EL (cell line): ENCODE measurements at places on chromosomes 1 and 21.

DNA sequence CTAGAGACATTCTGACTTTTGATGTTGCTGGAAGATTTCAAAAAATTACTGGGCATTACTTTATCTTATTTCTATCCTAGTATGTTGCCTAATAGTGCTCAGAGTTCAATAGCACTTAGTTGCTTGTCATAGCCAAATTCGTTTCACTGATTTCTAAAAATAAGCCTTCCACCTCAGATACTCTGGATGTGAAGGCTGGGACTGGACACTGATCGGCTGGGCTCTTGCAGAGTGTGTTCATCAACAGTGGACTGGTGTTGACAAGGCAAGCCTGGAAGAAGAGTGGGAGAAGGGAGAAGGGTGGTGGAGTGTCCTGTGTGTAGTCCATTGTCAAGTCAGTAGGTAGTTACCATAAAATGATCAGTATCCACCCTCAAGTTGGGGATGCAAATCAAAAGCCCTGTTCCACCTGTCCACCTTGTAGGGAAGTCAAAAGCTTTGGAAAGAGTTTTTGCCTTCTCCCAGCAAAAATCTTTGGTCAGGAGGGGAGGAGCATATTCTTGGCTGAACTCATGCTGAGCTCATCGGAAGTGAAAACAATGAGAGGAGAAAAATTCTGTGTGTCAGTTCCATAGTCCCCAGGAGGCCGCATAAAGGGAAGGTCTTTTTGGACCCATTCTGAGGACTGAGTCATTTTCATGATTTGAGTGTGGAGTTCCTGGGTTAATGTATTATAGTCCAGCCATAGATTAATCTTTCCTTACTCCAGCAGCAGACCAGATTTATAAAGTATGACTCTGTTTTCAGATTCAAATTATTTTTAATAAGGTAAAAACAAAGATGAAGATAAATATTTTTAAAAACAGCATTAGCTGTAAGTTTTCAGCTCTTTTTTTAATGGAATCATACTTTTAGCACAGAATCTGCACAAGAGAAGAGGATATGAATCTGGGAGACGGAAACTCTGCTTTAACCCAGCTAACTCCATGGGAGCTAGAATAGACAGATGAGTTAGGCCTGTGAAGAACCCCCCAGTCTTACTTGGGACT, 99.5 kb upstream of the BMP8A start:
- peak; percentile 92 for DNase-seq

GRCh38 chr21:42765656-42766055, 112.2 kb downstream of the PDE9A start:
- DNase-seq = no peak

DNA sequence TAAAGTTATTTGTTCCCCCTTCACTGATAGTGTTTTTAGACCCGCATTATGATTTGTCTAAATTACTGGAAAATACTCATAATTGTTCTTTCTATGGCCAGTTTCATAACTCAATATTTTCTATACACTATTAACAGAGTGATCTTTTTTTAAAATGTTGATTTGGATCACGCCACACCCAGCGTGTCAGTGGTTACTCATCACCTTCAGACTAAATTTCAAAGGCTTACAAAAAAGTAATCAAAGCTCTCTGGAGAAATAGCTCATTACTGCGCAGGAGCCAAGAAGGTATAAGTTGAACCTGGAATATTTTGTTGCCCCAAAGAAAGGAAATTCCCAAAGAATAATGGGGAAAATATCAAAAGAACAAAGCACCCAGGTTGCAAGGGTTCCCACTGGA, 104.9 kb downstream of the EVI5 start:
- DNase-seq = no peak

- DNase-seq = peak; percentile 99
Observed at GRCh38 chr1:119647734-119648619, at the start of gene ZNF697. Gene ZNF697 (minus strand): TSS chr1:119648266. CDS start chr1:119626100, 22,166 bp downstream.

DNA sequence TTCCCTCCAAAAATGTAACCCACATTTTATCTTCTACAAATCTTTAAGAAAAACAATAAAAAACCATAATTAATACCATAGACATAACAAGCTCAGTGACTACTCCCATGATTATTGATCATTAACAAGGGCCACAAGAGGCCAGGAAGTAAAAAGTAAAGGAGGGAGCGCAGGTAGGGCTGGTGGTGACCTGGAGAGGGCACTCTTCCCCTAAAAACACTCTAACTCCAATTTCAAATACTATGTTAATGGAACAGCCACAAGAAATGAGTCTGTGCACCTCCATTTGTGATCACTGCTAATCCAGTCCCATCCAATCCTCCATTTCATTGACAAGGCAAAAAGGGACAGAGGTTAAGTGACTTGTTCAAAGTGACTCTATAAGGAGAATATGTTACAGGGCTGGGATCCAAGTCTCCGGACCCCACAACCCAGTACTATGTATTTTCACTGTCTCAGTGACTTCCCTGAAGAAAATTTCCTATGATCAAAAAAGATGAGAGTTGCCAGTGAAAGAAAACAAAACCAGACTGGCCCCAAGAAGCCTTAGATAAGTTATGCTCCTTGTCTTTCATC, 41.2 kb upstream of the CFAP298 start:
- peak; percentile 20 for DNase-seq

DNA sequence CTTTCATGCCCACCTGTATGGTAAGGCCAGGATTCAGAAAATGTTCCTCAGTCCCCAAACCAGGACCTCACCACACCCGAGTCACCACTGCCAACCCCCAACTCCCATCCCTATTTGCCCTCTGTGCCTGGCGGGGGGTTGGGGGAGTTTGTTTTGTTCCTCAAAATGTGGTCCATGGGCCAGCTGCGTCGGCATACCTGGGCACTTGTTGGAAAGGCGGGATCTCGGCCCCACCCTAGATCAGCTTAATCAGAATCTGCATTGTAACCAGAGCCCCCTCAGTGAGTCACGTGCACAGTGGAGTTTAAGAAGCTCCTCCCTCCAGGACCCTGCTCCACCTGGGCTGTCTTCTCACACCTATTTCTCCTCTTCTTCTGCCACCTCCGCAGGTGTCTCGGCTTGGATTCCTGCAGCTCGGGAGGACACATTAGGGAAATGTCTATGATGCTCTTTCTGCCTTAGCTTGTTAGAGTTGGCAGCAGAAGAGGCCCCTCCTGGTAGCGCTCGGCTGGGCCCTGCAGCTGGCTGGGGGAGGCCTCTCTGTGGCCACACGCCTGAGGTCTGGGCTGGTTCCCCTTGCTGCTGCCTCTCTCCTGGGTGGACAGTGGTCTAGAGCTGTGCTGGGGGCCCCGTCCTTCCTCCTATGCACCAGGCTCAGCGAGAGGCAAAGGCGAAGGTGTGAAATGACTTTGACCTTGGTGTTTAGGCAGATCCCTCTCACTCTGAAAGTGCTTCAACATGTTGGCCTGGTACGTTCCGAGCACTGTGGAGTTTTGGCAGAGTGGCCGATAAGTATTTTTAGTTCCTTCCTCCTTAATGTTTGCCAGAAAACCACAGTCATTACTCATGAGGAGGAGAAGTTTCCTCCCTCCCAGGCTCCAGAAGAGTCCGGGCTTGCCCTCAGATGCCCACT, 41.8 kb upstream of the CAMTA1 start:
- peak; percentile 81 for DNase-seq

DNA sequence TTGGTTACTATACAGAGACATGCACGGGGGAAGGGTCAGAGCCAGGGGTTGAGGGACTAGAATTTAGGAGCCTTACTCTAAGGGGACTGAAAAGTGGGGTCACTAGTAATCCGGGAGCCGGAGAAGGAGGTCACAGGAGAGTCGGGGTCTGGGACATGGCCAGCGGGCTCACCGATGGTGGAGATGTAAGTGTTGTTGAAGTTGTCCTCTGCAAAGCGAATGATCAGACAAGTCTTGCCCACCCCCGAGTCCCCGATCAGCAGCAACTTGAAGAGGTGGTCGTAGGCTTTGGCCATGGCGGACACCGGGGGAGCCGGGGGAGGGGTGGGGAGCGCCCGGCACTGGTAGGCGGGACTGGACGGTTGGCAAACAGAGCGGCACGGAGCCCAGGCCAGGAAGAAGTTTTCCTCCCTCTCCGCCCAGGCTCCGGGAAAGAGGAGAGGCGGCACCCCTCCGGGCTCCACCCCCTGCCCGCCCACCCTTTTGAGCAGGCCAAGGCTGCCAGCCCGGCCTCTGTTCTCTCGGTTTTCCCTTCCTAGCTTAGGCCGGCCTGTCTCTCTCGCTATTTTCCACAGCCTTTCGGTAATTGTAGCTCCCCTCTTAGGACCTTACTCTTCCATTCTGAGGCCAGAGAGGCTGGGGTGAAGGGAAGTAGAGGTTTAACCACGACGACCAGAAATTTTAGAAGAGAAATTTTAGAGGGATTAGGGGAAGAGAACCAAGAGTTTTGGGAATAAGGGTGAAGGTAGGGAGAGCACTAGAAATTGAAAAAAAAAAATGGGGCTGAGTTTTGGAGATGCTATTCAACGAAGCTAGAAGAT, at the start of gene RAB13:
TSS of gene RAB13 (minus strand) at position 399 of the 821 bp plus-strand sequence. CDS start at position 296, 103 bp downstream.
- peak; percentile 92 for DNase-seq

DNA sequence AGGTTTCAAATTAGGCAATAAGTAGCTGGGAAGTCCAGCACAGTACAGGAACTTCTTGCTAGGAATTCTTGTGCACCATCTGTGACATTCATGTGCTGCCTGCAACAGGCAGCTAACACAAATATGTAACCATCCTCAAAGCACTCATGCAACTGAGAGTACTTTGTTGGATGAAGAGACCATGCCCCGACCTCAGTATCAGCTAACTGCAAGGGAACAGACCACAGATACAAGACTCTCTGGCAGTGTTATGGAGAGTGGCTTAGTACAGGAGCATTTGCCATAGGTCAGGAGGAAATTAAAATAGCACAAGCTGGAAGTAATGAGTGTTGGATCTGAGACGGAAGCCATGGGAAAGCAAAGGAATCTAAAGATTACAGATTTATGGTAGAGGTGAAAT, 123.6 kb downstream of the LRRC53 start:
- no peak for DNase-seq

DNA sequence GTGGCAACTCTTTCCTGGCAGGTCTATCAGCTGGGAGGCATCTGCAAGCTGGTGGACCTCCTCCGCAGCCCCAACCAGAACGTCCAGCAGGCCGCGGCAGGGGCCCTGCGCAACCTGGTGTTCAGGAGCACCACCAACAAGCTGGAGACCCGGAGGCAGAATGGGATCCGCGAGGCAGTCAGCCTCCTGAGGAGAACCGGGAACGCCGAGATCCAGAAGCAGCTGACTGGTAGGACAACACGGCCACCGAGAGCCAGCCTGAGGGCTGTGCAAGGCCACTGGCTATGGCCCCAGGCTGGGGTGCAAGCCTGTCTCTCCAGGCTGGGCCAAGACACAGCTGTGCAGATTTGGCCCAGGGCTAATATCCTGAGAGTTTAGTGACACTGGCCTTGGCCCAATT, 34.2 kb downstream of the PKP1 start:
- DNase-seq = no peak

GRCh38 chr1:112359961-112360767, 35.9 kb upstream of the CTTNBP2NL start:
- DNase-seq = peak; percentile 74

GRCh38 chr1:92778376-92778775, 6.5 kb downstream of the EVI5 start:
- DNase-seq = no peak

DNA sequence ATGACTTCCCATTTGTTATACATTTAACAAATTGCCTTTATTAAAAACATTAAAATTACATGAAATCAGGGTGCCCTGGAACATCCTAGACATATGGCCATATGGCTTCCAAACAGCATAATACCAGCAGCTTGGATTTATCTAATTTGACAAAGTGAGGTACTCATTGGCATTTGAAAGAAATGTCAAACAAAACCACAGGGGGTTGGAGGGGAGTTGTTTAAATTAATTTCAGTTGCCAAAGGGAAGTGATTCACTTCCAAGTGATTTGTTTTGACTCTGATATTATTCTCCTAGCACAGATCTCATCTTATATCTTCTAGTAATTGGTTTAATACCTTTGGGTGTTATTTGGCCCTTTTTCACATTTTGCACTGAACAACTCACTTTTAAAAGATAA, 24.5 kb upstream of the POU2F1 start:
- peak; percentile 43 for DNase-seq

DNA sequence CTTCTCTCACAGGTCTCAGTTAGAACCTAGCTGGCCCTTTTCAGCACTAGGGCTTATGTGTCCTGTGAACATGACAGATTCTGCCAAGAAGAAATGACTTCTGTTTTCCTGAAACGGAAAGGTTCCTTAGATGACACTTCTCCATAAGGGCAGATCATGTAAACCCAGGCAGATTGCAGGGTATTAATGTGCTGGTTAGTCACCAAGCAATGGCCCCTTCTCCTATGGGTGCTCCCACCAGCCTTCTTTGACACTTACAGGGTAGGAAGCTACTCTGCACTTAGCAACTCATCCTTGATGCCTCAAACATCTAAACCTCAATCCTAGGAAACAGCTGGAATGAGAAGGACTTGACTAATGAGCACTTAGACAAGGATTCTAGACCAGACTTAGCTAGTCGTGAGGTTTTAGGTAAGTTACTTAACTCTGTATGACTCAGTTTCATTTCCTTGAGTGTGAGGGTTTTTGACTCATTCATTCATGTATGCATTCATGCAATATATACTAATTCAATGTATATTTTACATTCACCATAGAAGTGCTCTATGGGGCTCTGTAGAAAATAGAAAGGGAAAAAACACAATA, 74.1 kb upstream of the PLXNA2 start:
- no peak for DNase-seq

DNA sequence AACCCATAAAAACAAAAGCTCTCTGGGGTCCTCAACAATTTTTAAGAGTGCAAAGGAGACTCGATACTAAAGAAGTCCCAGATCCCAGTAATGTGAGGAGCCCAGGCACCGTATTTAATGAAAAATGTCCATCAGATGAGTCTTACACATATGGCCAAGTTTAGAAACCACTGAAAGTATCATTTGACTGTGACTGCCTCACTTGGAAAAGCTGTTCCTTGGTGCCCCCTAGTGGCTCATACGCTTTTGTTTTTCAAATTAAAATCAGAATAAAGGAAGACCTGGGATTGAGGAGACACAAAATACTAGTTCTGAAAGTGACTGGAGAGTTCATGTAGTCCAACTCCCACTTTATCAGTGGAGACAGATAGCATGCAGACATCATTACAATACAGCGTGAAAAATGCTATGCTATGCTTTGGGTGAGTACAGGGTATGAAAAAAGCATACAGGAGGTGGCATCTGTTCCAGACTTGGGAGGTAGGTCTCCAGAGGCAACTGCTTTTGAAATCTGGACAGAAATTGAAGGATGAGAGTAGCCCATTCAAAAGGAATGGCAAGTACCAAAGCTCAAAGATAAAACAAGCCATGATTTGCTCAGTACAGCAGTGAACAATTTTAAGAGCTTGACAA, 33.8 kb downstream of the GDAP2 start:
- peak; percentile 83 for DNase-seq

DNA sequence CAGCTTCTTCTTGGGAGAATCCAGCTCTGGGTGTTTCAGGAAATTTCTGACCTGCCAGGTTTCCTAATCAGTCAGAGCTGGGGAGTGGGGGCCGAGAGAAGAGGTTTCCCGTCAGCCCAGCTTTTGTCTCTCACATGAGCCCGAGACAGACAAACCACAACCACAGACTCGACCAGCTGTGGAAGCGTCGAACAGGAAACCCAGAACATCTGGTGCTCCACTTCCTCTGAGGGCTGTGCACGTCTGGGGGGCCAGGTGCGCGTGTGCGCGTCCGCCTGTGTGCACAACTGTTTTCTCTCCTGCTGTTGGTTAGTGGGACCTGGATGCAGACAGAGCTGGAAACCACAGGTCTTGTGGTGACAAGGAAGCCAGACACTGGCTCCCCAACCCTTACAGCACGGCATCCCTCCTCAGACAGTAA, 113.0 kb upstream of the SLC25A33 start:
- no peak for DNase-seq

GRCh38 chr1:232260045-232260444, 369.9 kb downstream of the SIPA1L2 start:
- no peak for DNase-seq
